Fibroblast of skin of right quadriceps (primary cell): ENCODE measurements at places on chromosomes 1 and 21.

DNA sequence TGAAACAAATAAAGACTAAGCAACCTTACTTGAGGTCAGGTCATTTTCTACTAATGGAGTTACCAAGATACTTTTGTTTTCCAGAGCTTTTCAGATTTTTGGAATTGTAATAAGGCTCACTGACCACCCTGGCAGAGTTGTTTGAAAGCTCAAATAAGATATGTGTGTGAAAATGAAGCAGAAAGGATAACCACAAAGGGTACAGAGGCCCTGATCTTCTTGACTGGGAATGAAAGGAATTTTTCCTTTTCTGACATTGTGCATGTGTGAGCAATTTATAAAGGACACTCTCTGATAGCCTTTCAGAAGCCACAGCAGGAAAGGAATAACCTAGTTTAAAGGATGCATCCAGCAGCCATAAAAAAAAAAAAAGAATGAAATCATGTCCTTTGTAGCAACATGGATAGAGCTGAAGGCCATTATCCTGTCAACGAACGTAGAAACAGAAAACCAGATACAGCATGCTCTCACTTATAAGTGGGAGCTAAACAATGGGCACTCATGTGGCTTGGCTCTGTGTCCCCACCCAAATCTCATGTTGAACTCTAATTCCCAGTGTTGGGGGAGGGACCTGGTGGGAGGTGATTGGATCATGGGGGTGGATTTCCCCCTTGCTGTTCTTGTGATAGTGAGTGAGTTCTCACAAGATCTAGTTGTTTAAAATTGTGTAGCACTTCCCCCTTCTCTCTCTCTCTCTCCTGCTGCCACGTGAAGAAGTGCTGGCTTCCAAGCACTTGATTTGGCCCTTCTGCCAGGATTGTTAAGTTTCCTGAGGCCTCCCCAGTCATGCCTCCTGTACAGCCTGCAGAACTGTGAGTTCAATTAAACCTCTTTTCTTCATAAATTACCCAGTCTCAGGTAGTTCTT, 3.1 kb upstream of the SRP9 start:
- DNase-seq, result peak; percentile 27

DNA sequence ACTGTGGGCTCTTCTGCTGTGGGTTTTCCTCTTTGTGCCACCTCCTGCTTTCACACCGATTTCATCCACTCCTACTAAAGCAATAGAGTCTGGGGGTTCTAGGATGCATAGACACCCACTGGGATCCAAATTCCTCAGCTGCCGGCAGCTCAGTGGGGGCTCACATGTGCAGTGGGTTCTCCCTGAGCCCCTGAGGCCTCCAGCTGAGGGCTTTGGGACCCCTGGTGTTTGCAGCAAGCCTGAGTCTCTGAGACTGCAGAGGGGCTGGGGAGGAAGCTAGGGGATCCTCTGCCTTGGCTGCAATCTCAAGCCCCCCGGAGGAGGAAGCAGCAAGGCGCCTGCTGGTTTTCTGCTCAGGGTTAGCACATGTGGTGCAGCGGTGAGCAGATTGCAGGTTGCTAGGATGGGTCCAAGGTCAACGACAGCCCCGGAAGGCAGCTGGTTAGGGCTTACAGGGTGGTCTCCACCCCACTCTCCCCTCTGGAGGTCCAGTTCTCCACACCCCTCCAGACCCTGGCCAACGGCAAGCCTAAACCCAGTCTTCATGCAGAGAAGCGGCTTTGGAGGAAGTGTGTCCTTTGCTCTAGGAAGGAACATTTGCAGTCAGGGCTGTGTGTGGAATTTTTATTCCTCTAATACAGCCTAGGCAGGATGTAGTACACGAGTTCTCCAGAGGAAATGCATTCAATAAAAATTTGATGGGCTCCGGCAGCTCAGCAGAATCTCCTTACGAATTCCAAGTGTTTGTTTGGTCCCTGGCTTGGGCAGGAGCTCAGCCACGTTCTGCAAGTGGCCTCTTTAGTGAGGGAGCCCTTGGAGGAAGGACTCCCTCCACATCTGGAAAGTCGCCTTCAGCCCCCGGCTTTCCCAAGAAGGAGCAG, 269.1 kb upstream of the VAMP3 start:
- DNase-seq, result no peak

DNA sequence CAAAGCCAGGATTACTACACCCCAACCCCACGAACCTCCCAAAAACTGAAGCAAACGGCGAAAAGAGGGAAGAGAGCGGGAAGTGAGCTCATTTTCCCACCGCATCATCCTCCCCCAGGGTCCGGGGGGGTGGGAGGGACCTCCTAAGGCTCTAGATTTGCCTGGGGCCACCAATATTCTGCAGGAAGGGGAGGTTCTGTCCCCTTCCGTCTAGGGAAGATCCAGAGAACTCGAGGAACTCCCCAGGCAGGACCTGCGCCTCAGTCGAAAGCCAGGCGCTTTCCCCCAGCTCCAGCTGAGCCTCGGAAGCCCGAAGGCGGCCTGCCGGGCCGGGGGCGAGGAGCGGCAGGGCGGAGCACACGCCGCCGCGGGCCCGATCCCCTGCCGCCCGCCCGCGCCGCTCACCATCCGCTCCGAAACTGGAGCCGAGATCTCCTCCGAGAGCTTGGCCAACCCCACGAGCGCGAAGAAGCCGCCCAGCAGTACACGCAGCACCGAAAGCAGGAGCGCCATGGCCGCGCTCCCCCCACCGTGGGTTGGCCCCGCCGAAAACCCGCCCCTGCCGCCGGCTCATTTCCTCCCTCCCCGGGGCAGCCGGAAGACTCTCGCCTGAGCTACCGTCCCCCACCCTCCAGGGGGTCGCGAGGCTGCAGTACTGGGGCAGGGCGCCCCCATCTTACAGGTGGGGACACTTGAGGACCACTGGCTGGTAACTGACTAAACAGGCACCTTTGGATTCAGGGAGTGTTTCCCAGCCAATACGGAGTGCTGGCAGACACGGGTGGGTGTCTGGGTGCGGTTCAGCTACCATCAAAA, at the start of gene TMEM35B:
TSS of gene TMEM35B (minus strand) at position 555 of the 816 bp plus-strand sequence. CDS start at position 513, 42 bp downstream.
- peak; percentile 57 for DNase-seq

DNA sequence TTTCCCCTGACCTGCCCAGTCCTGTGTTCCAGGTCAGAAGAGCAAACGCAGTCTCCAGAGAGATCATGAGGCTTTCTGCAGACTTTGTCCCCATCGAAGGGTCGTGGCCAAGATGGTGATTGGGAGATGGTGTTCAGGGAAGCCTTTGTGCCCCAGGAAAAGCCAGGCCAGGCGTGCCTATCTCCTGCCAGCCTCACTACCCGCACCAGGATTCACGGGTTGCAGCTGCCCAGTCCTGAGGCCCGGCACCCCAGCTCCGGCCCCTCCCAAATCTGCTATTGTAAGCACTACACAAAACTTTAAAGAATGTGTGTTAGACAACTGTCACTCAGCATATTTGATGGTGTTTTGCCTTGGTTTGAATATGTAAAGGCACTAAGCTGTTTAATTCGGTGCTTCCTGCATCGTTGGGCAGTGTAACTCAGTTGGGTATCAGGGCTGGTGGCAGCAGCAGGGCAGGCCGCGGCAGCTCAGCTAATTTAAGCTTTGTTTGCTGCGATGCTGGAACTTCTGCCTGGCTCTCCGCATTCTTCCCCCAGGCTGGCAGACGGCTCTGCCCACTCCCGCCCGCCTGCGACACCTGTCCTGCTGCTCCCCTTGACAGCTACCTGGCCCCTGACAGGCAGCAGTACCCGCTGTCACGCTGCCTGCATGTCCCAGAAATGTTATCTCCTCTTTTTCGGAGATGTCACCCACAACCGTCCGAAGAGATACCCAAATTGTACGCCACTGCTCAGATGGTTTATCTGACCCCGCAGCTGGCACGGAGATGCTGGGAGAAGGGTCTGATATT, 209.0 kb upstream of the VAMP3 start:
- no peak for DNase-seq

DNA sequence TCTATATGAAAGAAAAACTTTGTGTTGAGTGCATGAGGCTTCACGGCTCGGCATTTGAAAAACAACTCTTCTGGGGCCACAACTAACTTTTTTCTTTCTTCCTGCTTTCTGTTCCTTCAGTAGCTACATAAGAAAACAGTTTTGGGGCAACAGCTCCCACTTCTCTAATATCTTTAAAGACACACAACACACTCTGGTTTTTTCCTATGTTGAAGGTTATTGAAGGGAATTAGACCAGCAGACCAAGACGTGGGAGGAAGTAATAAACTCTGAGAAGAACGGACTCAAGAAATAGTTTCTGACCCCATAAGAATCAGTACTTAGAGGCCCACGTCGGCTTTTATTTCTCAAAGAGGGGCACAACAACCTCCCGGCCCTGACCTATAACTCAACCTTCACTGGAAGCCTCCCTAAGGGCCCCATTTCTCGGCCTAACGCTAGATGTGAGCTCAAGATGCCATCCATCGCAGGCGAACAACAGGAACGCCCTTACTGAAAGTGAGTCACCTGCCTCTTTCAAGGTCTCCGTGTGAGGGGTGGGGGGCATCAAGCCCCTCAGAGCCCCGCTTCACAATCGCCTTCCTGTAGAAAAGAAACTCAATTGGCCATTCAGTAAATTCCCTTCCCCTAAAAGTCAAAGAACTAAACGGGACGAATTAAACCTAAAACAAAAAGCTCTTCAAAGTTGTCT, 844 bp downstream of the ZMYM6 start:
- peak; percentile 32 for DNase-seq

GRCh38 chr1:229248821-229249817, 21.8 kb upstream of the RAB4A start:
- no peak for DNase-seq

- no peak for DNase-seq
Observed at GRCh38 chr1:38197312-38198061, 150.9 kb upstream of the POU3F1 start.

- DNase-seq, result peak; percentile 19
Observed at GRCh38 chr1:185966471-185966870, 232.3 kb downstream of the HMCN1 start.

GRCh38 chr1:152043870-152044269, 7.1 kb upstream of the S100A11 start:
- no peak for DNase-seq

DNA sequence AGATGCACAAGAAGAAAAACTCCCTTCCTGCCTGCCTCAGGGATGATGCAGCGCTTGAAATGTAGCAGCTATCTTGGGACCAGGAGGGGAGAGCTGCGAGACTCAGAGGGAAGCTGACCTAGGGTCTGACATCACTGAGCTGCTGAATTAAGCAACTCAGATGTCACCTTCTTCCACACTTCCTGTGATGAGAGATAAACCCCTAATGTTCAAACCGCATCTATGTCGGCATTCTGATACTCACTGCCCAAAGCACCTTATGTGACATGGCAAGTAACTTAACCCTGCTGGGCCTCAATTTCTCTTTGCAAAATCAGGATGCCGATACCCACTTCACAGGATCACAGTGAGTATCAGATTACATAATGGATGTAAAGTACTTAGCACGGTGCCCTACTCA, 9.1 kb upstream of the AK2 start:
- no peak for DNase-seq

GRCh38 chr1:219081943-219082925, 91.4 kb upstream of the LYPLAL1 start:
- no peak for DNase-seq

DNA sequence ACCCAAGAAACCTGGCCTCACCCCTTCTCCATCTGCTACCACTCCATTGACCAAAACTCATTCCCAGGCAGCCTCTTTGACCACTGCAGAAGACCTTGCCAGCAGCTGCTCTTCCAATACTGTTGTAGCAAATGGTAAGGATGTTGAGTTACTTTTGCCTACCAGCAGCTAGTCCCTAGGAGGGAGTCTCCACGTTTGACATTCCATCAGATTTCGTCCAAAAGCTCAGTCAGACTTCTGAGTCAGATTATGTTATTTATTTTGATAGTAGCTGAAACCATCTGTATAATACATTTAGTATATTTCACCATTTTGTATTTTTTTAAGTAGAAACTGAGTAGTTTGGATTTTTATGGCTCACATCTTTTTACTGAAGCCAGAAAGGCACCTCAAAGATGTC, 51.5 kb upstream of the WNT2B start:
- DNase-seq, result peak; percentile 54

DNA sequence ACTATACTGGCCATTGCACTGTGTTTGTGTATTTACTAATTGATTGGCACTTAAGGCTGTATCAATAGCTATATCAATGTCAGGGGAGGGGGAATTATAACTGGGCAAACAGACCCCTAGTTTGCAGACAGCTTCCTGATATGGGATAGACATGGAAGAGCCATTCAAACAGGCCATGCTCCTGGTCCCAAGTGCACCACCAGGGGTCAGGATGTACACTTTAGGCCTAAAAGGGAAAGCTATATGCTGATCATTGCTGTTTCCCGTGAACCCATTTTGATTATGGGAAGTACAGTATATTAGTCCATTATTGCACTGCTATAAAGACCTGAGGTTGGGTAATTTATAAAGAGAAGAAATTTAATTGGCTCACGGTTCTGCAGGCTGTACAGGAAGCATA, 124.9 kb upstream of the BACE2 start:
- no peak for DNase-seq

GRCh38 chr1:33128781-33129180, 47.8 kb downstream of the AZIN2 start:
- DNase-seq, result no peak

- no peak for DNase-seq
Observed at GRCh38 chr1:203491664-203492063, 2.3 kb upstream of the OPTC start.

DNA sequence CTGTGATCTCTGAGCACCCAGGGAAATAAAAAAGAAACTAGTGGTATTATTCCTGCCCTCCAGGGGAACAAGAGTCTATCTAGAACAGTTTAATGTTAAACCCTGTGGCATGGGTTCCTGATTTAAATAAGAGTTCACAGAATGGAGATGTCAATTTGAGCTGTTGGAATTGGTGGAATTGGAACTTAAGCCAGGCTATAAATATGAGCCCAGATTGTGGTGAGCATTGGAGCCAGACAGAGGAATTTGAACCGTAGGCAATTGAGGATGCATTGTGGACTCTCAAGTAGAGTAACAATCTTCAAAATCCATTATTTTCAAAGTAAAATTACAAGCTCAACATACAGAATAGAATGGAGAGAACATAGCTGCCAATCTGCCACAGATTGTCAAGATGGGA, 98.2 kb downstream of the NEK7 start:
- DNase-seq, result no peak

- DNase-seq, result no peak
Observed at GRCh38 chr1:41802532-41803501, 115.9 kb downstream of the HIVEP3 start.

DNA sequence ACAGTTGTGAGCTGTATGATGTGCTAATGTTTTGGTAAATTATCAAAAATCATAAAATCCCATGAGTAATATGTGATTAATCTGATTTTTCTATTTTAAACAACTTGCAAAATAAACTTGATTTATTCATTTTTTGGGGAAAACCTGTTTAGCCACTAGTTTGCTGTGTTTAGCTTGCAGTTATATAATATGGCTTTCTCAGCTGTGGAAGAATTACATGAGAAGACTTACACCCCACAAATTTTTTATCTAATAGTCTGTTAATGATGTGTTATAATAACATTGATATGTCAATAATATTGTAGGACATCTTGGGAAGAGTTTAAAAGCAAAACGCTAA, 2.4 kb upstream of the ERRFI1 start:
- DNase-seq, result no peak
